ENCODE measurements at places on chromosomes 13 and 19. TPM values are rescaled to one million over a fixed set of nuclear protein-coding genes. Genes with fewer than 3 reads are reported as not detected.
A peak's percentile ranks its signal among the peaks of the same experiment; 100 is the strongest.

DNA sequence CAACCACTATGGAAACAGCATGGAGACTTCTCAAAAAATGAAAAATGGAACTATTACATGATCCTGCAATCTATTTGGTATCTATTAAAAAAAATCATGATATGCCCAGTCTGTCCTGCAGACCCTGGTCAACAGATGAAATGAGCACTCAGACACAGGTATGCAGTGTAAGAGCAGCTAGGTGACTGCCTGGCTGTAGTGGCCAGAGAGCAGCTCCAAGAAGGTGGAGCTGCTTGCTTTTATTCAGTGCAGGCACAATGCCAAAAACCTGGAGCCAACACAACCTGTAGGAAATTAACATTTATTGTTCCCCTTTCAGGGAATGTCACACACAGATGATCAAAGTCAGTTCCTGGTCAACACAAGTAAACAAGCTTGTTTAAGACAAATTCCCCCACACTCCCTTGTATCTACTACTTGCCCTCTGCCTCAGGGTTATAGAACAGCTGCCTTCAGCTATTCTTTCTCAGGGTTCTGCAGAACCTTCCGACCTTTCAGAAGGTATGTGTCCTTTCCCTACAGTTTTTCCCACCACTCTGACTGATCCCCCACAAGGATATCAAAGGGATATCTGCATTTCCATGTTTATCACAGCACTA is 933.7 kb upstream of the SLITRK5 start:
- H3K4me3 ChIP-seq: no peak overlapping the region
- H3K27ac ChIP-seq: no peak overlapping the region
- H3K27me3 ChIP-seq: no peaks in the 10 kb centered on the region
- no peak for DNase-seq
- H3K36me3 ChIP-seq: no peaks in the 10 kb centered on the region

The IL12RB1 gene
- total RNA-seq: 9.6 TPM

DNA sequence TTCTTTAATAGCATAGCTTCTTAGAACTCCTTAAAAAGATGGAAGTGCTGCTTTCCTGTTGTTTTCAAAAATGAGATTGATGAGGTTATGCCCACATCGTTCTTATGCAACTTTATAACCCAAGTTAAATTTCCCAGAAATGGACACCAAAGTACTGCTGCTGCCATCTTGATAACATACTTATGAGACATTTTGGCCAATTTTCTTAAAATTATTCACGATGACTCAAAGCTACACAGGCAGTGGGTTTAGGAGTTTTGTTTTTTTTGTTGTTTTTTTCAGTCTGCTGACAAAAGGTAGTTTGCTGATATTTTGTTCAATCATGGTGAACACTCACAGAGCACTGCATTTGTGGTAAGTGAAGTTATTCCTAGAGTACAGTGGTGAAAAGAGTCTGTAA is 54.9 kb upstream of the RFC3 start:
- H3K4me1 ChIP-seq: peaks cover 55% of the 10 kb centered on the region
- H3K27me3 ChIP-seq: no peaks in the 10 kb centered on the region
- DNase-seq: no peak
- no peak overlapping the region for H3K4me3 ChIP-seq
- peak overlapping the region; percentile 97 for H3K27ac ChIP-seq

DNA sequence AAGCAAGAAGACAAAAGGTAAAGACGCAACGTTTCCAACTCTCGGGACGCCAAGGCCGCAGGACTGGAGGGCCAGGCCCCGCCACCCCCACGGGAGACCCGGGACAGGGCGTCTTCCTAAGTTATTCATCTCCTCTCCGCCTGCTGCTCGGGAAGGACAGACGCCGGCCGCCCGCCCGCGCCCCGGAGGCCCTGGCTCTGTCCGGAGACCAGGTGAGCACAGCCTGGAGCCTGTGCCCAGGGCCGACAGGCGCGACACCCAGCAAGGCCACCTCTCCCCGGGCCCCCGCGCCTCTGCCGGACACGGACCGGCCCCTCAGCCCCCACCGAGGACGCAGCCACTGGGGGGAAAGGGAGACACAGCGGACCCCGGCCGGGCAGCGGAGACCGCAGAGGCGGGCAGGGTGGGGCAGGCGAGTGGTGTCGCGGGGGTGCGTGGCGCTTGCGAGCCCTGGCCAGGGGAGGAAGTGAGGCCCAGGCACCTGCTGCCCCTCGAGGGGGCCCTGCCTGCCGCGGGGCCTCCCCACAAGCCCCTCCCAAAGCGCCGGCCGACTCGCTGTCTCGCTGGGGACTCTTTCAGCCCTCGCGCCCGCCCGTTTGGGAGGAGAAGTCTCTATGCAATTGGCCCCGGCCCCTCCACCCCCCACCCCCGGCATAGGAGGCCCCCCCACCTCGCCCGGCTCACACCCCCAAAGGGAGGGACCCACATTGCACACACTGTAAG is 17.2 kb downstream of the SMIM24 start:
- H3K36me3 ChIP-seq: no peaks in the 10 kb centered on the region
- no peak overlapping the region for H3K4me3 ChIP-seq
- no peak overlapping the region for H3K27ac ChIP-seq
- H3K4me1 ChIP-seq: peaks cover under 1% of the 10 kb centered on the region
- H3K27me3 ChIP-seq: no peaks in the 10 kb centered on the region

DNA sequence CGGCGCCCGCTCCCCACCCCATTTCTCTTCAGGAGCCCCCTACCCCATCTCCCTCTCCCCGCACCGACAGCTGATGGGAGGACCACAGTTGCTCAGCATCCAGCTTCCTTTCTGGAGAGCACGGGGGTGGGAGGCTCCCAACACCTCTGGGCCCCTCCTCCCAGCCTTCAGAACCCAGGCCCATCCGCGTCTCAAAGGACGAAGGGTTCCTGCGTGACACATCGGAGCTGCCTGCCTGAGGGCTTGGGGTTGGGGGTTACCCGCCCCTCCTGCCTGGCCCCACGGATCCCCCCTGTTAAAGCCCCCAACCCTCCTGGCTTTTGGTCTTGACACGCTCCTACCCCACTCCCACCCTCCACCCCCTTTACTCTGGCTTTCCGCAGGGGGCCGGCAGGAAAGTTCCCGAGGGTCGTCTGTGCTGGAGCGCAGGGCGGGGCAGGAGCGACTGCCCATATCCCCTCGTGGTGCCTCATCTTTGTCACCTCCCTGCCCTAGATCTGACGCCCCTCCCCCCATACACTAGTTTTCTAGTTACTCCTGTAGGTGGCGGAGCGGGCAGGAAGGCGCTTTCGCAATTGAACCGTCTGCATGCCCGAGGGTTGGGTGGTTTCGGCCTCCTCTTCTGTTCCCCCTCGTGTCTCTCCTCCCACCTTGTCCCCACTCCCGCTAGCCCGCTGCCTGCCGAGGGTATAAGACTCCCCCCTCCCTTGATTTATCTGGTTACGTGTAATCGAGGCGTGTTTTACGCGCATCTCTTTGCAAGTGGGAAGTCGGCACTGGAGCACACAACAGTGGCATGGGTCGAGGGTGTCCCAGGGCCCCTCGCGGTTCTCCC is 924 bp downstream of the TRAPPC5 start:
- no peak overlapping the region for H3K27ac ChIP-seq
- H3K4me3 ChIP-seq: peak overlapping the region; percentile 100
- peaks cover 17% of the 10 kb centered on the region for H3K4me1 ChIP-seq
- peak; percentile 92 for DNase-seq

DNA sequence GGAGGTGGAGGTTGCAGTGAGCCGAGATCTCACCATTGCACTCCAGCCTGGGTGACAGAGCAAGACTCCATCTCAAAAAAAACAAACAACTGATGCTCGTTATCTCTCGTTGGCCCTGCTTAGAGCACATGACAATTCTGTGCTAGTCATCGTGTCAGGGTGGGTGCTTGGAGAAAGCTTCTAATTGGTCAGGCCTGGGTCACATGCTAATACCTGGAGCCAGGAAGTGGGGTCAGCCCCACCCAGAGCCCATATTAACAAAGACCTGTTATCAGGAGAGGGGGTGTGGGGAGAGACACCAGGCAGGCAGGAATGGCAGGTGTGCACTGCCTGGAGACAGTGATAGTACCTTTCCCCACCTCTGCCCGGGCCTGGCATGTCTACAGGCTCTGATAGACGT is 84.9 kb downstream of the DPF1 start:
- peaks cover 7% of the 10 kb centered on the region for H3K36me3 ChIP-seq
- no peak overlapping the region for H3K27ac ChIP-seq
- no peak overlapping the region for H3K4me3 ChIP-seq
- no peaks in the 10 kb centered on the region for H3K27me3 ChIP-seq

GRCh38 chr19:45041125-45041524 is 2.3 kb downstream of the CLASRP start:
- peaks cover 22% of the 10 kb centered on the region for H3K36me3 ChIP-seq
- no peak overlapping the region for H3K4me3 ChIP-seq
- no peaks in the 10 kb centered on the region for H3K27me3 ChIP-seq
- H3K4me1 ChIP-seq: peaks cover 38% of the 10 kb centered on the region

DNA sequence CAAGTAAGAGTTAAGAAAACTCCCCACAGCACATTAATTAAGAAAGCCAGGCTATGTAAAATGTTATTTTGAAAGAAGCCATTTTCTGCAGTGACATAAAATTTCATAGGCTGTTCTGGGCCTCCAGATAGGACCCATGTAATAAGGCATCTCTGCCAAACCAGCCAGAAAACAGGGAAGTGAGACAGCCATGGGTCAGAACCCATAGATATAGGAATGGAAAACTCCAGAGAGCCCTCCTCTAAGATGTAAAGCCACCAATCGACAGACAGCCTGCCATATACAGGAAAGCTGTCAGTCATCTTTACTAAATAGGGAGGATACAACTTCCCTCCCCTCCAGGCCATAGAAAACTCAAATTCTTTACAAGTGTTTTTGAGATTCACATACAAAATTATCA is 493.3 kb downstream of the COG6 start:
- H3K27me3 ChIP-seq: no peaks in the 10 kb centered on the region
- no peak for DNase-seq

DNA sequence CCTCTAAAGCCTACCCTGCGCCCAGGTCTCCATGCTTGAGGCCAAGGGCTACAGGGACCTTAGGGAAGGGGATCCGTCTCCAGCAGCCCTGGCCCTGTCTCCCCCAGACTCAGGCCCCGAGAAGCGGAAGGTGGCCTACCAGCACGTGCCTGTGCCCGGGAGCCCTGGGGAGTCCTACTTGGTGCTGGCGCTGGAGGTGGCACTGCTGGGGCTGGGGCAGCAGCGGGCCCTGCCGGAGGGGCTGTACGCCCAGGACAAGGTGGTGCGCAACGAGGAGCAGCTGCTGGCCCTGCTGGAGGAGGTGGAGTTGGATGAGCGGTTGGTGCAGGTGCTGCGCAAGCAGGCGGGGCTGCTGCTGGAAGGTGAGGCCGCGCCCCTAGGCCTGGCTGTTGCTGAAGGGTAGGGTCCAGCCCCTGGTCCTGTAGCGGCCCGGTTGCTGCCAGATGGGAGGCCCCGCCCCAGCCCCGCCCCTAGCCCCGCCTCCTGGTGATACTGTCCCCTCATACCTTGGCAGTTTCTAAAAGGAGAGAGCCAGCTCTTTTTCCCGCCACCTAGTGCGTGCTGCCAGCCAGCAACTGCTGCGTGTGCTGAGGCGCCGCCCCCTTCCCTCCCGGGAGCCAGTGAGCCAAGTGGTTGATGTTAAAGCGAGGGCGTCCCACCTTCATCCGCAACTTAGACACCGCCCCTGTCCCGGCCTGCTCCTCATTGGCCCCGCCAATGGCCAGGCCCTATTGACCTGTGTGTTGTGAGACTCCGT is 22.6 kb downstream of the ZSWIM4 start:
- no peaks in the 10 kb centered on the region for H3K27me3 ChIP-seq
- H3K27ac ChIP-seq: no peak overlapping the region
- H3K4me1 ChIP-seq: peaks cover 14% of the 10 kb centered on the region
- H3K36me3 ChIP-seq: no peaks in the 10 kb centered on the region
- H3K4me3 ChIP-seq: no peak overlapping the region

DNA sequence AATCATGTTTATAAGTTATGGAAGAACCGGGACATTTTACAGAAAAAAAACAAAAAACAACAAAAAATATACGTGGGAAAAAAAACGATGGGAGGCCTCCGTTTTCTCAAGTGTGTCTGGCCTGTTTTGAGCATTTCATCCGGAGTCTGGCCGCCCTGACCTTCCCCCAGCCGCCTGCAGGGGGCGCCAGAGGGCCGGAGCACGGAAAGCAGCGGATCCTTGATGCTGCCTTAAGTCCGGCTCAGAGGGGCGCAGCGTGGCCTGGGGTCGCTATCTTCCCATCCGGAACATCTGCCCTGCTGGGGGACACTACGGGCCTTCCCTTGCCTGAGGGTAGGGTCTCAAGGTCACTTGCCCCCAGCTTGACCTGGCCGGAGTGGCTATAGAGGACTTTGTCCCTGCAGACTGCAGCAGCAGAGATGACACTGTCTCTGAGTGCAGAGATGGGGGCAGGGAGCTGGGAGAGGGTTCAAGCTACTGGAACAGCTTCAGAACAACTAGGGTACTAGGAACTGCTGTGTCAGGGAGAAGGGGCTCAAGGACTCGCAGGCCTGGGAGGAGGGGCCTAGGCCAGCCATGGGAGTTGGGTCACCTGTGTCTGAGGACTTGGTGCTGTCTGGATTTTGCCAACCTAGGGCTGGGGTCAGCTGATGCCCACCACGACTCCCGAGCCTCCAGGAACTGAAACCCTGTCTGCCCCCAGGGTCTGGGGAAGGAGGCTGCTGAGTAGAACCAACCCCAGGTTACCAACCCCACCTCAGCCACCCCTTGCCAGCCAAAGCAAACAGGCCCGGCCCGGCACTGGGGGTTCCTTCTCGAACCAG is 1.8 kb upstream of the APOE start:
- no peak overlapping the region for H3K27ac ChIP-seq
- peaks cover 4% of the 10 kb centered on the region for H3K4me1 ChIP-seq
- peaks cover 6% of the 10 kb centered on the region for H3K36me3 ChIP-seq
- H3K27me3 ChIP-seq: no peaks in the 10 kb centered on the region
- DNase-seq: peak; percentile 89
- H3K4me3 ChIP-seq: no peak overlapping the region

DNA sequence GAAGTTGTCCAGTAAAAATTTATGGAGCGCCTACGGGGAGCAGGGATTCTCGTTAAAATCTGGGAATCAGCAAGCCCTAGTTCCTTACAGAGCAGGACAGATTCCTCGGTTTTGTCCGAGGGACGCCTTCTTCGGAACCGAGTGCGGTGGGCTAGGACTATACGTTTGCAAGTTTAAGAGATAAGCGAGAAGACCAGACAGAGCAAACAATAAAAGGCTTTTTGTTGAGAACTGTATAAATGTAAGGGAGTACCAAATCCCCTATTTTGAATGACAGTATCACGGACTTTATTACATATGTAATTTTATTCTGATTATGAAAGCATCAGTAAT is 971 bp upstream of the ANKRD10 start:
- no peak overlapping the region for H3K27ac ChIP-seq
- H3K27me3 ChIP-seq: no peaks in the 10 kb centered on the region
- H3K4me1 ChIP-seq: peaks cover 25% of the 10 kb centered on the region
- H3K4me3 ChIP-seq: peak overlapping the region; percentile 97
- H3K36me3 ChIP-seq: peaks cover under 1% of the 10 kb centered on the region

DNA sequence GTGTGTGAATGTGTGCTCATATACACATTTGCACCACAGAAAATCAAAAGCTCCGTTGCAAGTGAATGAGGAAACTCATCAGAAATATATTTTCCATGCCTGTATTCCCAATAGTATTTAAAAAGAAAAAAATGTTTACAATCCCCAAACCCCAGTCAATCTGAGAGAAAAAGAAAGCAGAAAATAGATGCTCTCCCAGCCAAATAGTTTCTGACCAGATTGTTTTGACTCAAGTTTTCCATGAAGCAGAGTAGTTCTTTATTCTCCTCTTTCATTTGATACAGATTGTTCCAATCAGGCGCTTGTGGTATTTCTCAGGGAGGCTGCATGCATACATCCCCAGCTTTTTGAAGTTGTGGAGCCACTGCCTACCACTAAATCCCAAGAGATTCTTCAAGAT is 110.6 kb downstream of the STARD13 start:
- H3K4me1 ChIP-seq: no peaks in the 10 kb centered on the region
- H3K4me3 ChIP-seq: no peak overlapping the region
- no peak overlapping the region for H3K27ac ChIP-seq
- no peak for DNase-seq
- no peaks in the 10 kb centered on the region for H3K36me3 ChIP-seq
- no peaks in the 10 kb centered on the region for H3K27me3 ChIP-seq

The CEACAM16 gene
- total RNA-seq: not detected
